ACHN (cell line): ENCODE measurements at places on chromosomes 13 and 19.

GRCh38 chr19:1263188-1263587 is 5.9 kb upstream of the CIRBP start:
- no peak for DNase-seq

DNA sequence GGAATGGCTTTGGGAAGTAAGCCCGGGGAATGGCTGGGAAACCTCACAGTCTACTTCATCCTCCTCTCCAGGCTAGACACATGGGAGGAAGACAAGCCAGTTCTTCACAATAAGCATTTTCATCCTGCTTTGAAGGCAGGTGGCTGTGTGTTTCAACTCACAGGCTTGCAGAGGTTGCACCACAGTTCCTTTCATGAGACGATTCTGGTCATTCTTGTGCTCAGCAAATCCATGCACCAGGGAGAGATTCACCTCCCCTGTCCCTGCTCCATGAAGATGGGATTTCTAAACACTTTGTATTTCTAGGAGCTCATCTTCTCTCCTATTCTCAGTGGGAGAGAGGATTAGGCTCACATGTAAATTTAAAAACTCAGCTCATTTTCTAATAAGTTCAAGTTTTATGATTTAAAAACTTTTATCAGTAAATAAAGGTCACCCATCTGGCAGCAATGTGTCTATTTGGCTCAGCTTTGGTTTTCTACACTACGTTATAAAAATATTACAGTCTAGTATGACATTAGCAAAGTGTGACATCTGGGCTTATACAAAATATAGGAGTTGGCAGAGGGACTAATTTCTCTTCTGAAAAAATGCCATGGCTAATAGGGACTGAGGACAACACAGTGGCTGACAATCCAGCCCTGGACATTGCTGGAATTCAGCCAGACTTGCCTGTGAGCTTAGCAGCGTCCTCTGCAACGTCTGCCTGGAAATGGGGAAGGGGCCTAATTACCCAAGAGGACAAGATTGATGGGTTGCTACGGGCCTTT is 283.2 kb upstream of the SLC10A2 start:
- DNase-seq: no peak

GRCh38 chr19:2841855-2842574 is 740 bp downstream of the ZNF555 start:
- no peak for DNase-seq

GRCh38 chr13:101209206-101209893 is 207.0 kb downstream of the NALCN start:
- DNase-seq: no peak

DNA sequence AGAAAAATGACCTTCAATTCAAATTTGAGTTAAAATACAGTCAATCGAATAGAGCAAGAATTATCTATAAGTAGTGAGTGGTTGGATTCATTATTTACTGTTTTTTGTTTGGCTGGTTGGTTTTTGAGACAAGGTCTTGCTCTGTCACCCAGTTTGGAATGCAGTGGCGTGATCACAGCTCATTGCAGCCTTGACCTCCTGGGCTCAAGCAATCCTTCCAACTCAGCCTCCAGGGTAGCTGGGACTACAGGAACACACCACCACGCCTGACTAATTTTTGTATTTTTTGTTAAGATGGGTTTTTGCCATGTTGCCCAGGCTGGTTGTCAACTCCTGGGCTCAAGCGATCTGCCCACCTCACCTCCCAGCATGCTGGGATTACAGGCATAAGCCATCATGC is 25.0 kb downstream of the MTMR6 start:
- no peak for DNase-seq

- DNase-seq: no peak
Measured at GRCh38 chr13:50485979-50486935, 357.2 kb downstream of the DLEU7 start.

GRCh38 chr19:48713041-48713863 is 6.3 kb downstream of the MAMSTR start:
- peak; percentile 27 for DNase-seq

GRCh38 chr19:8512115-8512967 is 1.6 kb downstream of the ZNF414 start:
- peak; percentile 18 for DNase-seq

DNA sequence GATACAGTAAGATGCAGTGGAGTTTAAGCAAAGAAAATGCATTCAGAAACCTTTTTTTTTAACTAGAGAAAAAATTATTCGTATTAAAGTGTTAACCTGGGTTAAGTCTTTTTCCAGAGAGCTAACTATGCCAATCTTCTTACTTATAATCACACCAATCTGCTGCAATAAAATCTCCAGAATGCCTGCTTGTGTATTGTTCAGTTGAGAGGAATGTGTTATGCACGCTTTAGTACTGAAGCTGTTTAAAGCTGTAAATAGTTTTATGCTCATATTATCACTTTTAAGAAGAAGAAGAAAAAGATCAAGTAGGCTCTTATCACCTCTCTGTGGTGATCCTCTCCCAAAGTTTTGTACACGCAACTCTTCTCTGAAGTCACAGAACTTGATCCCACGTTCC is 528.7 kb downstream of the RFC3 start:
- DNase-seq: no peak

DNA sequence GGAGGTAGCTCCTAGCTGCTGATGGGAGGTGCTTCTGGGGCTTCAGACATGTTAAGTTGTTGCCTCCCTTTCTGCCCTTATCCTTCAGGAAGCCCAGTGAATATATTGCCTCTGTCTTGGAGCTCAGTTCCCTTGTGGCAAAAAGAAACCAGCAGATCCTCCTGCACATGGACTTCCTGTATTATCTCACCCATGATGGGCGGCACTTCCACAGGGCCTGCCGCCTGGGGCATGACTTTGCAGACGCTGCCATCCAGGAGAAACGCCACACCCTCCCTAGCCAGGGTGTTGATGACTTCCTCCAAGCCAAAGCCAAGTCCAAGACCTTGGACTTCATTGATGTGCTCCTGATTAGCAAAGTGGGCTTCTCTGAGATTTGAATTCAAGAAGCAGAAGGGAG is 6.0 kb upstream of the CYP4F12 start:
- DNase-seq: no peak

DNA sequence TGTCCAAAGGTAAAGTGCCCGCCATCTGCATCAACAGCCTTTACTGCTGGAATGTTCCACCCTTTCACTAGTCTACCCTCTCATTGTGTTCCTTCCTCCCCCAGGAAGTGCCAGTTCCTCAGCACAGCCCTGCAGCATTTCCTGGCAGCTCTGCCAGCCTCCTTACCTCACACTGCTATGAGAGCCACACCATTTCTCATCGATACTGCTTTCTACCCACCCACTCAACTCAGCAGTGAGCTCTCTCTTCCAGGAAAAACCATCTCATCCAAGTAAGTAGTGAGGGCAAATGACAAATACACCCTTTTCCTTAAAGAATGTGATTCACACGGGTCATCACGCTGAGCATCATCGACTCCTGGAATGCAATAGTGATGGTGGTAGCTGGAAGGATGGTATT is 19.8 kb downstream of the UQCRFS1 start:
- DNase-seq: no peak

GRCh38 chr19:6736169-6736916 is 1.0 kb downstream of the GPR108 start:
- DNase-seq: peak; percentile 89

DNA sequence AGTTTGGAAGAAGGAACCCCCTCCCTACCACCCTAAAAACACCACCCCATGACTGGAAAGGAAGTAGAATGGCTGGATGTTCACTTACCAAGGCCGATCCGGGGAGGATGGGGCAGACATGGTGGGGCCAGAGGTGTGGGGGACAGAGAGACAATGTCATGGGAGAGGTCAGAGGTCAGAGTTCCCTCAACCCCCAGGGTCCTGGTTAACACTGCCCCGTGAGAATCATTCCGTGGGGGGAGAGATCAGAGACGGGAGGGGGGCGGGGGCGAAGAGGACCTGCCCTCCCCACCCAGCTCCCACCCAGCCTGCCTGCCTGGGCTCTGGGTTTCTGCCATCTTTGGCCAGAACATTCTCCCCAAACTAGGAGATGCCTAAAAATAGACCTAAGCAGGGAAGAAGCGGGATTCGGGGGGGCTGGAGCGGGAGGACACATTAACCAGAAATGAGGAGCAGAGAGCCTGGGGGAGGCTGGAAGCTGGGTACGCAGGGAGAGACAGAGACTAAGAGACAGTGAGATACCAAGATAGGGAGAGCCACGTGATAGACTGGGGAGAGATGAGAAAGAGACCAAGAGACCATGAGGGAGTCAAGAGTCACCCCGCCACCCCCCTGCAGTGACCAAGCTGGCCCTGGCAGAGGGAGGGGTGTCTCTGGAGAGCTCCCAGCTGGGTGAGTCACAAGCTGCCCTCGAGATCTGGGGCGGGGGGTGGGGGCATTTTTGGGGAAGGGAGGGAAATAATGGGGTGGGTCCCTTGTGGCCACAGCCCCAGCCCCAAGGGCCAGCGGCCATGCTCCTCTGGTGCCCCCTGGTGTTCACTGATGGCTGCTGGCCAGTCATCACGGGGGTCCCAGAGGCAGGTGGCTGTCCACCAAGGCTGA is 6.1 kb upstream of the KANK2 start:
- DNase-seq: peak; percentile 59

- DNase-seq: no peak
Measured at GRCh38 chr13:27011661-27012060, 159.9 kb downstream of the USP12 start.

DNA sequence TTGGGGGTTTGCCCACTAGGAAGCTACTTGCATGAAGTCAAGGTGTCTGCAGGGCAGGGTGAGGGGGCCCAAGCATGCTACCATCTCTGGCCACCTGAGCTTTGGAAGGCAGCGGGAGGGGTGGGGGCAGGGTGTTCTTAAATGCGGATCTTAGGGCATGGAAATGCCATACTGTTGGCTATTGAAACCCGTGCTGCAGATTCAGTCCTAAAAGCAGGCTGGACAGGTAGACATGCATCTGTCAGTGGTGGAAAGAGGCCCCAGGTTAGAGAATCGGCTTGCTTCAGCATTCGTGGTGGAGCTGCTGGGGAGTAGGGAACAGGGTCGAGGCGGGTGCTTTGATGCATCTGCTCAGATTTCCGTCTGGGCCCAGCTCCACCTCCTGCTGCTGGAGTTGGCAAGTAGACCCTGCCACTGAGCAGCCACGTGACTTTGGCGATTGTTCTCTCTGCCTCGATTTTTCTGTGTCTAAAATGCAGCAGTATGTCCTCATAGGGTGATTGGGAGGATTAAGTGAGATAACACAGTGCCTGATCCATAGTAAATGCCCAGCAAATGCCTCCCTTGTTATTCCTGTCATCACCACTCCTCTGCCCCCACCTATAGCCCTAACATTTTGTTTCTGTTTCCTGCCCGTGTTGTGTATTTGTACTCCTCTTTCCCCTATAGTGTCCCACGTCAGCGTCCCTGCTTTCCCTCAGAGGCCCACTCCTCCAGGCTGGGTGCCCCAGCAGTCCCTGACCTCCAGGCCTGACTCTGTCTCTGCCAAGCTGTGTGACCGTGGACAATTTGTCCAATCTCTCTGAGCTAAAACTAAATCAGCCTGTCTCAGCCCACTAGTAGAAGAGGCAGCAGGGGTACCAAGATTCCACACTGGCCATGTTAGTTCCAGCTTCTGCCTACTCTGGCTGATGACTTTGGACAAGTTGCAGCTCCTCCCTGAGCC is 5.8 kb downstream of the PPP1R37 start:
- no peak for DNase-seq

DNA sequence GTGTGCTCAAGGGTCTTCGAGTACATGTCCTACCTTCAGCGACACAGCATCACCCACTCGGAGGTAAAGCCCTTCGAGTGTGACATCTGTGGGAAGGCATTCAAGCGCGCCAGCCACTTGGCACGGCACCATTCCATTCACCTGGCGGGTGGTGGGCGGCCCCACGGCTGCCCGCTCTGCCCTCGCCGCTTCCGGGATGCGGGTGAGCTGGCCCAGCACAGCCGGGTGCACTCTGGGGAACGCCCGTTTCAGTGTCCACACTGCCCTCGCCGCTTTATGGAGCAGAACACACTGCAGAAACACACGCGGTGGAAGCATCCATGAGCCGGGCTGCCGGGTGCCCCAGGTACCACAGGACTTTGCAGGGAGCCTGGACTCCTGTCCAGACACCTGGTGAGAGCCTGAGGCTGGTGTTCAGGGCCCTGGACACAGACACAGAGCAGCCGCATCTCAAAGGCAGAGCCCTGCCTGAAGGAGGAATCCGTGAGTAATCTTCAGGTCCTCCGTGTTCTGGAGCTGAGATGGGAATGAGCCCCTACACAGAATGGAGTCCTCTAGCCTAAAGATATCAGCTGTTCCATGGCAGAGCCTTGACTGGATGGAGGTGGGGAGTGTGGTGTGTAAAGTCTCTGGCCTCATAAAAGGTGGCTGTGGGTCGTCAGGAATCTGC is 1.5 kb downstream of the ZNF581 start:
- DNase-seq: no peak

DNA sequence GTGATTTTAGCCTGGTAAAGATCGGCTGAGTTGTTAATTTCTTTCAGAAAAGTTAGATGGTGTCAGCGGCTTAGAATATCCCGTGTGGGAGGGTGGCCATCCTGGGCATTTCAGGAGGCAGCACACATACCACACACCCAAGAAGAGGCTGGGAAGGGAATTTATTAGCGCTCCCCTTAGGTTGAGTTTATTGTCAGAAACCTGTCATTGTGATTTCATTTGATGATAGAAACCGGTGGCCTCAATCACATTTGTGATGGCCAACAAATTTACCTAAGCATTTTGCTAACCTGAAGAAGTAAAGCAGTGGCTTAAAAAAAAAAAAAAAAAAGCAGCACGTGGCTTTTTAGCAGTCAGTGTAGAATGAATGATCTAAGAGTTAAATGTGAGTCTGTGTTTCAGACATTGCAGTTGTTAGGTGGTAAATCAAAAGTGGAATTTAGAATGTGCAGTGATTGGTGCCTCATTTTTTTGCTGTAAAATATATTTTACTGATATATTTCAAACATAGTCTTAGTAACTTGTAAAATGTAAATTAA is 2.7 kb downstream of the SIPA1L3 start:
- no peak for DNase-seq

- DNase-seq: peak; percentile 77
Measured at GRCh38 chr19:46976845-46977320, 42.8 kb upstream of the NPAS1 start.

DNA sequence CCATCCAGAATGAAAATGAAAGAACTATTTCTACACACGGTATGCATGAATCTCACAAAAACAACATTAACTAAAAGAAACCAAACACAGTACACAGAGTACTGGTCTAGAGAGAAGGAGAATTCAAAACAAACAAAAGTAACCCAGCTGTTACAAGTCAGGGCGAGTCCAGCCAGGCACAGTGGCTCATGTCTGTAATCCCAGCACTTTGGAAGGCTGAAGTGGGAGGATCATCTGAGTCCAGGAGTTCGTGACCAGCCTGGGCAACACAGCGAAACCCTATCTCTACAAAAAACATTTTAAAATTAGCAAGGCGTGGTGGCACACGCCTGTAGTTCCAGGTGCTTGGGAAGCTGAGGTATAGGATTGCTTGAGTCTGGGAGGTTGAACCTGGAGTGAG is 1.7 kb upstream of the PSMC4 start:
- DNase-seq: no peak

GRCh38 chr19:46660008-46660517 is 919 bp downstream of the DACT3 start:
- no peak for DNase-seq

- DNase-seq: no peak
Measured at GRCh38 chr13:105814902-105815250, 720.6 kb downstream of the EFNB2 start.
